ENCODE measurements at places on chromosomes 1 and 21.

GRCh38 chr1:37342736-37343135 lies 131.6 kb upstream of the ZC3H12A start:
- no peak for DNase-seq

DNA sequence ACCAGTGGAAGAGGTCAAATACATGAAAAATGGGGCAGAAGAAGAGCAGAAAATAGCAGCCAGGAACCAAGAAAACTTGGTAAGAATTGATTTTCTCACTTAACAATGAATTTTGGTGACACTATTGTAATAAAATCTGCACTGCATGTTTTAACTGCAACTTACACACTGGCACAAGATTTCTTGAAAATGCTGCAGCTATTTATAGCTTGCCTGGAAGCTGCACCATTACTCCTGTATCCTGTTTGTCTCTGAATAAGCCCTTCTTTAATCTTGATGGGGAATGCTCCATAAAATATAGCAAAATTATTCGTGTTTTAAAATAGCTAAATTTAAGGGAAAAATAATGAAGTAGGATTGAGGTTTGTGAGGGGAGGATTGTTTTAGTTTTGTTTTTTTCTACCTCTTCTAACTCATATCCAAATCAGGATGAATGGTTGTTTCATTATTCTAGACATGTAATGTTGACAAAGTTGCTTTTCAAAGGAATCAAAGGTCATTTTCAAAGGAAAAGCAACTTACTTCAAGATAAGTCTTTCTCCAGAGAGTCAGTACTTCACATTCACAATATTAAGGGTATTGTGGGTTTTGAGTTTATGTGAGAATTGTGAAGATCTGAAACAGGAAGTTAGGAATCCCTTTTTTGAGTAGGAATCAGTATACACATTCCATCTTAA lies 120.9 kb downstream of the C1orf21 start:
- no peak for DNase-seq

GRCh38 chr1:55249646-55250398 lies 34.7 kb upstream of the USP24 start:
- no peak for DNase-seq

GRCh38 chr21:33789697-33790096 lies 125.9 kb downstream of the ATP5PO start:
- no peak for DNase-seq

DNA sequence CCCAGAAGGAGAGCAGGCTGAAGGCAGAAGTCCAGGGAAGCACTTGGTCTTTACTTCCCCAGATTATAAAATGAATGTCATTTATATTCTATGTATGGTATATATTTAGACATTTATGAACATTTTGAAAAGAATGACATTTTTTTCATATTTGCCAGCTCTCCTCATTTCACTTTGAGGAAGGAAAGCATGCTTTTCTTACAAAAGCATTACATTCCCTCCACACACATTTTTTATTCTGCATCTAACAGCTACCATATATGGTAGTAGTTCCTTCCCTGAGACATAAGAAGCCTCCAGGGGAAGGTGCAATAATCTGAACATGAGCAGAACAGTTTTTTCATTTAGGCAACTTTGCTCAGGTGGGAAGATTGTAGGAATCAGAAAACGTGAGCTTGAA lies 94.0 kb downstream of the LRRC7 start:
- no peak for DNase-seq

DNA sequence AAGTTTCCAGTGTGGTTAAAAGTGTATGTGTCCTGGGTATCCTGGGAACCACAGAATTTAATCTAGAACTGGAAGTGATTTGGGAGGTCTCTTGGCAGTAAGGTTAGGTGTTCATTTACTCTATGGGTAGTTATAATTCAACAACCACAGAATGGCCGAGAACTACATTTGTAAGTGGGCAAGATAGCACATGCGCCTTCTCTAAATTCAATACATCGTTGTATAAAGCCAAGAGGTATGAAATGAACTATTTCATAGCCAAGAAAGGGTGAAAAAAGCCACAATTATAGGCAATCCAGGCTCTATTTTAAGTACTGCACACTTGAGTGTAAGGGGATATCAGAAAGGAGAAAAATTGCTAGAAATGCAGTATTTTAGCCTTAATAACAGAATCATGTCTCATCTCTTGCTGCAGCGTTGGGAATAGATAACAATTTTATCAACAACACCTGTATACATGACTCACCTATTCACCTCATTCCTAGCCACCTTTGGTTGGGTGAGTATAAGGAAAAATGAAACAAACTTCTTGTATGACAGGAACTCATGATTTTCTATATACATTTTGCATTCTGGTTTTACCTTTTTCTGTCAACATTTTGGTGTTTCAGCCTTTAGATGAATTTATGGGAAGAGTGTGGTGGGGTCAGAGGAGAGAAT lies 4.5 kb downstream of the SDCCAG8 start:
- no peak for DNase-seq

DNA sequence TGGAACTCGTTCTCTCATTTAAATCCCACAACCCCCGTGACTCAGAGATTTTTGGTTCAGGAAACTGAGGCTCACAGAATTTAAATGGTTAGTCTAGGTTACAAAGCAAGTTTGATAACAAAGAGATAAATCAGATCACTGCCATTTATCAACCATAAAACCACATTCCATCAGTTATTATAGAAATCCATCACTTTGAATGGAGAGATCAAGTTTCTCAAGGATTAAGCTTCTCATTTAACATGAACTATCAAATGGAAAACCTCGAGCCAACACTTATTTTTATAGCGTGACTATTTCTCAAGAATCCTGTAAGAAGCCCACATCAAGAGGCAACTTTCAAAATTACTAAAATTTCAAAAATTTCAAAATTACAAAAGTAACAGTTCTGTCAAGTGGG lies 11.9 kb downstream of the WLS start:
- DNase-seq = no peak

DNA sequence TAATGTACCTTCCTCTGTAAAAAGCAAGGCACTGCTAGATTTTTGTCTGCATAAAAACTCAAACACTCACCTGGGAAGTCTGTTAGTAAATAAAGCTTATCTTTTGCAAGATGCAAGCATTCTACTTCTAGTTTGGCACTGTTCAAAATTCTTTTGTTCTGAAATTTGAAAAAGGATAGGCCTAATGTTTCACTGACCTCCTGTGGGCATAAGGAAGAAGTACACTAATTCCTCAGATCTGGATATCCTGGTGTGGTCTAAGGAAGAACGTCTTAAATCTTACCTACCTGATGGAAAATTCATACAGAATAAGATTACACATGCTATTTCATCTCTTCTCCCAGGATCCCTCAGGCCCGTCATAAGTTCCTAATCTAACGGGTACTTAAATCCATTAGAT lies 93.5 kb upstream of the CAMK1G start:
- no peak for DNase-seq

DNA sequence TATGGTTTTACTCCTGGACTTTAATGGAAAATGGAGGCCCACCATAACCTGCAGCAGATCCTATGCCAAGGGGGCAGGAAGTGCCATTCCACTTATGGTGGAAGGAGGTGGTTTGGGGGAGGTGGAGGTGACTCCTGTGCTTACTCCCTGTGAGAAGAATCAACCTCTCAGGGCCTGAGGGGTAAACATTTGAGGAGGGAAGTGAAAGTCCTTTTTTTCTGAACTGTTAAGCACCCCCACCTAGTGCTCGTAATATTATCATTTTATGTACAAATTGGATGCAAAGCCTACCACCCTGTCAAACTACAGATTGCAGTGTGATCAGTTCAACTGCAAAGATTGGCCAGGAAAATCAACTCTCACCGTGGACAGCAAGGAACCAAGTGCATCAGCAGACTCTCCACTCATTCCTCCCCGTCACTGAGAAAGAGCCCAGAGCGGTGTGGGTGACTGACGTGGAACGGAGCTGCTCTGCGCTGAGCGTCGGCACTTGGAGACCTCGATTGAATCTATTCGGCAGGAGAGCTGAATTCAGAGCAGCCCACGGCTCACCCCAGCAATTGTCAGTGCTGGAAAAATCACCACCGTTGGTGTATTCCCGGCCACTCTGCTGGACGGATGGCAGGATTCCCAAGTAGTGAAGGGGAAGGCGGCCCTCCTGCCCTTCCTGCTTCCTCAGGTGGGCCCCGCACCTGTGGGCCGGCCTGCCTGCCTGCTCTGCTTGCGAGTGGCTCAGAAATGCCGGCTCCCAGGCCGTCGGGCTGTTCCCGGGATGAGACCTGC lies 46.8 kb upstream of the COX20 start:
- no peak for DNase-seq

- DNase-seq = no peak
Measured at GRCh38 chr21:35780983-35781382, 279.3 kb downstream of the SETD4 start.

- DNase-seq = no peak
Measured at GRCh38 chr1:32487182-32487581, 22.3 kb downstream of the ZBTB8B start.

DNA sequence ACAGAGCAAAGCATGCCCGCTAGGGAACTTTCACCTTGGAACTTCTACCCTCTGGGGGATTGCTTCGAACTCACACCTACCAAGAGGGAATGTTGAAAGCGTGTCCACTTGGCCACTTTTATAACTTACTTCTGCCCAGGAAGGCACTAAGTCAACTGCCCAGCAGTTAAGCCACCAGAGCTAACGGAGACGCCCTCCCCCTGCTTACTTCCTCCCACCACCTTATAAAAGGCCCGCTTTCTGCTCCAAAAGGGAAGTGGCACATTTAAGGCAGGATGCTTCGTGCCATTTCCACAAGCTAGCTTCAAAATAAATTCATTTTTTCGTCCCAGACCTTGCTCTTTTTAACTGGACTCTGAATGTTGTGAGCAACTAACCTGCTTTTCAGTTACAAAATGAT lies 3.2 kb upstream of the AK2 start:
- no peak for DNase-seq

GRCh38 chr1:200869376-200869752 lies 3.4 kb upstream of the GPR25 start:
- no peak for DNase-seq

- no peak for DNase-seq
Measured at GRCh38 chr1:30410153-30410851, 313.1 kb downstream of the MATN1 start.

DNA sequence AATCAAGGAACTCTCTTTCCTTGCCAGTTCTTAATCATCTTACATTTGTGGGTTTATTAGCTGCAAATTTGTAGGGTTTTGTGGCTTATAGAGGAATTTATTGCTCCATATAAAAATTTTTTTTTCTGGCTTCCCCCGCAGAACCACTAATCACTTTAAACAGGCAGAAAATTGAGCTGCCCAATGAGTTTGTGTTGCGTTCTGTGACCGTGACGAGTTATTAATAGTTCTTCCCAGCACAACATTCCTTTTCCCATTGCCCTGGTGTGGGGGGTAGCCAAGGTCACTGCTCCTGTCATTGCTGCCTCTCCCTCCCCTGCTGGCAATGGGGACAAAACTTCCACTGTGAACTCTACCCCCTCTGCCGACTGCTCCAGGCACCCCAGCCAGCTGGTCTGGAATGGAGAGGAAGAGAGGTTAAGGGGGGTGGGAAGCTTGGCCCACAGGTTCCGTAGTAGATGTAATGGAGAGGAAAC lies 55.1 kb downstream of the UBE2T start:
- DNase-seq = no peak

DNA sequence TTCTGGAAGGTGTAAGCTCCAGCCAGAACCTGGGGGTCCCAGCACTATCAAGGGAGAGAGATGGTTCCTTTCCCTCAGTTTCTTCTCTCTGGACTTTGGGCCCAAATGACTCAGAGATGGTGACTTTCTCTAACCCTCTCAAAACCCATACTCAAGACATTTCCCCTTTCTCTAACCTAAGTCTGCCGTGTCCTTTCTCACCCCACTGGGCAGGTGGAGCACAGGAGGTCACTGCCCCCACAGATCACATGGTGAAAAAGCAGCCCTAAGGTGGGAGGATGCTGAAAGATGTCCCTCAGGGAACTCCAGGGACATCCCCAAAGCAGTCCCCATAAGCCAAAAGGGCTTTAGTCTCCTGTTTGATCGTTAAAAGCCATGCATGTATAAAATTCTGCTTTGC lies 173.7 kb downstream of the HIVEP3 start:
- DNase-seq = no peak

- DNase-seq = no peak
Measured at GRCh38 chr1:227092069-227092468, 152.0 kb downstream of the COQ8A start.

DNA sequence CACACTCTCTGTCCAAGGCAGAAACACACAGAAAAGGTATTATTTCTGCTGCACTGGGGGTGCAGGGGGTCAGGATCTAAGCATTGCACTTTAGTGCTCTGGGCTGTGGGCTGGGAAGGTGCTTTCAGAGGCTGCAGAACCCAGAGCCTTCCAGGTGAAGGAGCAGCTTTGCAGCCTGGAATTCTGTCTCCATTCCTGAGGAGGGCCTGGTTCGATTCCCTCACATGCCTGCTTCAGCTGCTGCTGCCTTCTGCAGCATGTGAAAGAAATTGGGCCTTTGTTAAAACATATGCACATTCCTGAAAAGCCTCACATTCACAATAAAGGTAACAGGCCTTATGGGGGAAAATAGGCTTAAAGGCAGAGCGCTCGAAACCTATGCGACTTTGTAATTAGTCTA lies 35.9 kb downstream of the VTCN1 start:
- no peak for DNase-seq

DNA sequence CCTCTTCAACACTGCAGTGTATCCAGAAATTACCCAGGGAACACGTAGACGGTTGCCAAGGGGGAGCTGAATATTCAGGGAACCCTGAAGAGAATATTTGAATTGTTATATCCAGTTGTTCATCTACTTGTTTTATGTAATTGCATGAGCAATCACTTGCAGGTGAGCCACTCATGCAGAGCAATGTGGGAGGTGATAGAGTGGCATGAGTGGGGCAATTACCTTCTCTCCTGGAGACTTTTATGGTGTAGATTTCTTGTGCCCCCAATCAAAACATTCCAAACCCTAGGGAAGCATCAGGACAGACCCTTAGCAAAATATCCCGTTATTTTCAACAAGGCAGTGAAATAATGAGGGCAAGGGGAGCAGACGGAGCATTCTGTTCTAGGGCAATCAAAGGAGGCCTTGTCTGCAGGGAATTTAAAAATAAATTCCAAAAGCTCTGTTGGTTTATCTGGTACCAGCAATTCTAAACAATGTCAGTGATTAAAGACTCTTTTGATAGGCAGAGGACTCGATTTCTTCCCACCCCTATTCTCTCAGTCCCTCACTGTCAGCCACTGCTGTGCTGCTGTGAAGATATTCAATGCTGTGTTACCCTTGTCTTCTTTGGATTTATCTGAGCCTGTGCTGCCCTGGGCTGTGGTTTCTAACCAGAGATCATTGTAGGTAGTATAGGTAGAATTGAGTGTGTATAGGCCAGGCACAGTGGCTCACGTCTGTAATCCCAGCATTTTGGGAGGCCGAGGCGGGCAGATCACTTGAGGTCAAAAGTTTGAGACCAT lies 180.2 kb upstream of the MAP1LC3C start:
- no peak for DNase-seq

DNA sequence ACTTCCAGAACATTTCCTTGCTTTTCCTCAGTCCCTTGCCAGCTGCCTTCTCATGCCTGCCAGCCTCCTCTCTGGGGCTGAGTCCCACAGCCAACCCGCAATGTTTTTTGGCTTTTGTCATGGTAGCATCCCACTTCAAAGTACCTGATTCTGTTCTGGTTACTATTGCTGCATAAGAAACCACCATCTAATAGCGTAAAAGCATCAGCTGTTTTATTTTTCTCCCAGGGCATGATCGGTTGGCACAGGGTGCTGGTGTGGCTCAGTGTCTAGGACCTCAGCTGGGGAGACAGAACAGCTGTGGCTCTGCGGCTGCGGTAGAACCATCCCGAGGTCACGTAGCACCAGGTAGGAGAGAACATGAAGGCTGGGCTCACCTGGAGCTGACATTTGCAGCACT lies 8.9 kb upstream of the PRMT2 start:
- no peak for DNase-seq
